Placental pericyte (primary cell): ENCODE measurements at places on chromosomes 6 and 20. TPM values are rescaled to one million over a fixed set of nuclear protein-coding genes. Genes with fewer than 3 reads are reported as not detected.

Gene PLN
- 0.57 TPM in 1 of 2 replicates, not detected in the other for total RNA-seq

Gene SLC22A16
- not detected in 2 replicates for total RNA-seq

Gene GGT7
- total RNA-seq: 8.6 and 14.9 TPM in 2 replicates

Gene RSPH4A
- total RNA-seq: 0.22 and 0.43 TPM in 2 replicates

Gene OR2B6
- not detected in 2 replicates for total RNA-seq

Gene CLIC5
- not detected in 2 replicates for total RNA-seq

Gene NTSR1
- total RNA-seq: 0.22 and 29.8 TPM in 2 replicates

Gene GLP1R
- total RNA-seq: not detected in 2 replicates

Gene TMC2
- total RNA-seq: not detected in 2 replicates

Gene PRICKLE4
- 0.66 and 0.86 TPM in 2 replicates for total RNA-seq
